ENCODE measurements at places on chromosomes 11 and 22.

DNA sequence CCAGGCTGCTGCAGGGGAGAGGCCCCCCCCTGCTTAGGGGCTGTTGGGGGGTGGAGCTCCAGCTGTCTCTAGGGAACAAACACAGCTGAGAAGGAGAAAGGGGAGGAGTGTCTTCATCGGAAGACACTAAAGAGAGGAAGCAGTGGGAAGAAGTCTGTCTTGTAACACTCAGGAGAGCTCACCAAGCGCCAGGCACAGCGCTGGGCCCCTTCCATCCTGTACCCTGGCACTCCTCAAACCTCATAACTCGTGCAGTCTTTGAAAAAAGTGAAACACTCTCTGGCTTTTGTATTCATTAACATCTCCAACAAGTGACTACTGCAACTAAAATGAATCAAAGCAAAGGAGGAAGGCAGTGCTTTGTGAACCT is 67.4 kb upstream of the PRDM11 start:
- DNase-seq: no peak

- DNase-seq: no peak
Observed at GRCh38 chr11:37141707-37142106, 543.7 kb upstream of the RAG2 start.

- DNase-seq: no peak
Observed at GRCh38 chr11:126546191-126546590, 190.7 kb downstream of the ST3GAL4 start.

- no peak for DNase-seq
Observed at GRCh38 chr11:129373489-129373953, 2.1 kb upstream of the BARX2 start.

- no peak for DNase-seq
Observed at GRCh38 chr11:33942954-33943353, 51.1 kb upstream of the LMO2 start.

GRCh38 chr22:50190941-50191741 is 5.4 kb downstream of the TRABD start:
- peak; percentile 96 for DNase-seq

- DNase-seq: no peak
Observed at GRCh38 chr22:27625769-27626674, 175.5 kb downstream of the MN1 start.

DNA sequence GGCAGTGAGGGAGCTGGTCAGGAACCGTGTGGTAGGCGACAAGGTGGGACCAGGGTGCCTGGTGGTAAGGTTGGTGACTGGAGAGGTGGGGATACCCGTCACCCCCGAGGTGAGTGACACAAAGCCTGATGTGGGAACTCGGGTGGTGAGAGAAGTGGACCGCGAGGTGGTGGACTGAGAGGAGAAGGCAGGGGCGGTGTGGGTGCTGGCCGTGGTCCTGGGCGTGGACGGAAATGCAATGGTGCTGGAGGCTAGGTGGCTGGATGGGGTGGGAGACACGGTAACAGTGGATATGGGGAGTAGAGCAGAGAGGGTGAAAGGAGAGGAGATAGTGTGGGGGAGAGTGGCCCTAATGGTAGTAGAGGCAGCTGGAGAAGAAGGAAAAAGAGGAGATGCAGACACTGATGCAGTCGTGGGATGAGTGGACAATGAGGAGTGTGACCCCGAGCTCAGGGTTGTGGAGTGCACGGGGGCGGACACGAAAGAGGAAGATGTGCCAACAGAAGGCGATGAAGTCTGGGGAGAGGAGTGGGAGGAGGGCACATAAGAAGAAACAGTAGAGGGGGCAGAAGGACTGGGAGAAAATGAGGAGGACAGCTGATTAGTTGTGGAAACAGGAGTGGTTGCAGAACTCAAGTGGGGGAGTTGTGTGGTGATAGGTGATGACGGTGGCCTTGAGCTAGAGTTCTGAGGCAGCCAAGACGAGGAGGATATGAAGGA is 20.5 kb downstream of the MUC6 start:
- DNase-seq: no peak

- DNase-seq: no peak
Observed at GRCh38 chr11:34431979-34432378, 6.8 kb upstream of the CAT start.

DNA sequence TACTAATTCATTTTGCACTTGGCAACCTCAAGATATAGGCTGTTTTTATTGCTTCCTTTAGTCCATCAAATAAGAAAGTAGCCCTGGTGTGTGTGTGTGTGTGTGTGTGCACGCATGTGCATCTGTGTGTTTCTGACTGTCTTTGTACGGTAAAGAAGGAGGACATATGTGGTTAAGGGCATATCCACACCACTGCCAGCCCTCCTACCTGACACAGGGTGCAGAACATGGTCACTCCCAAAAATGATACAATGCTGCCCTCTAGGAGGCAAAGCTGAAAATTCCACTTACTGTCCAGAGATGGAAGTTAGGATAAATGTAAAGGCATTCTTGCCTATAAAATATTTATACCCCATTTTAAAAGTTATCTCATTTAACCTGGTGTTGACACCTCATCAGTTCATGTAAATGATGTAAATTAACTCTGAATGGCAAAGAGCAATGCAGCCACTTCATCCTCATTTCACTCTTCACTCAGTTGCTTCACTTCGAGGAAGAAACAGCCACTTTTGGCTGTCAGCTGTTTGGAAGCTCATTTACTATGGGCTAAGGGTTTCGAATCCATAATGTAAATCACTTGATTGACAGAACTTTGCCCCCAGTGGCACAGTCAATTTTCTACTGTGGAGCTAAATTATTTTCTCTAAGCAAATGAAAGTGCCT is 83.1 kb upstream of the MTNR1B start:
- DNase-seq: peak; percentile 14

DNA sequence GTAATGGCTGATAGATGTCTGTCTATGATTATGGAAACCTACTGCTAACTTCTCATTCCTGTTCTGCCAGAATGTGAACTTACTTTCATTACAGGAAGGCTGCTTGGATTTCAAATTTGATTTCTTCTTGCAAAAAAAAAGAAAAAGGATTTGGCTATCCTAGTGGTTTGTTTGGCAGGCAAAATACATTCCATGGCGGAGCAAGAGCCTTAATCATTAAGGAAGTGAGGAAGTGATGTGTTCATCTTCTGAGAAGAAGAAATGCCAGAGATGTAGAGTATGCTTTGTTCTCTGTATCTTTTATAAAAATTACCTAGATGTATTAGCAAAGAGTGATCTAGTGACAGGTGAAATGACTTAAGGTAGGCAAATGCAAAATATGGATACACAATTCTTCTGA is 356.3 kb downstream of the SOX6 start:
- DNase-seq: no peak

- DNase-seq: no peak
Observed at GRCh38 chr11:3865388-3866193, 10.1 kb downstream of the STIM1 start.

DNA sequence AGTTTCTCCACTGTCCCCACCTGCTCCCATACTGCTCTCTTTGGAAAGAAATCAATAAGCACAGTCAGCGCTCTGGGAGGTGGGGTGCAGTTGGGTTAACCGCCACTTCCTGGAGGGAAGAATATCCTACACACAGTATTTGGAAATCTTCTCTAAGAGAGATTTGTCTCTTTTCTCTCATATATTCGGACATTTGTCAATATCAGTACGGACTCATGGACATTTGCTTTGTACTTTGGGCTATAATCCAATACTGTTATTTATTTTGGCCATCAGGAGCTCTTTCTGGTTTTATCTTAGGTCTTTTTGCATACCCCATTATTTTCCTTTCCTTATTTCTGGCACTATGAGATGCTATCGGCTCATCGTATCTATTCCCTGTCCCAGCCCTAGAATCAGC is 13.7 kb downstream of the NLRP14 start:
- DNase-seq: no peak

GRCh38 chr11:90491466-90491865 is 268.6 kb upstream of the CHORDC1 start:
- DNase-seq: no peak

DNA sequence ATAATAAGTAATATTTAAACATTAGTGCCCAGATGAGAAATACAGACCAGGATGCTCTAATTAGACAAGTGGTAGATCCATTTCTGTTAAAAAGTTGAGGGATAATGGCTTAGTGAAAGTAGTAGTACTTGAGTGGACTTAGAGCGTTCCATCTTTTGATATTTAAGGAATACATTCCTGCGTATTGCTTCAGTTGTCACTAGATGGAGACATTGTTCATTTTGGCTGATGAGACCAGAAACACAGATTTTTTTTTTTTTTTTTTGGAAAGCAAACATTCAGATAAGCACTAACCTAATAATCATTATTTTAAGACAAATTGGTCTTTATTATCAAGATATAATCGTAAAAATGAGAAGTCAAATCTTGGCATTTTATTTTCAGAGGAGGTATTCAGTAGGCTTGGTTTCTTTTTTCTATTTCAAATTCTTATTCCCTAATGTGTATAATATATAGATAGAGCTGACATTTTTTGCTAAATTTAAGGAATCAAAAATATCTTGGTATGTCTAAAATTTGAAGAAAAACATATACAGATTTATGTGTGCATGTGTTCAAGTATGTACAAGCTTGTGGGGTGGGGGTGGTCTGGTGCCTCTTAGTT is 92.9 kb downstream of the DYNC2H1 start:
- no peak for DNase-seq

GRCh38 chr22:21080435-21081137 is 34.8 kb downstream of the LRRC74B start:
- no peak for DNase-seq

DNA sequence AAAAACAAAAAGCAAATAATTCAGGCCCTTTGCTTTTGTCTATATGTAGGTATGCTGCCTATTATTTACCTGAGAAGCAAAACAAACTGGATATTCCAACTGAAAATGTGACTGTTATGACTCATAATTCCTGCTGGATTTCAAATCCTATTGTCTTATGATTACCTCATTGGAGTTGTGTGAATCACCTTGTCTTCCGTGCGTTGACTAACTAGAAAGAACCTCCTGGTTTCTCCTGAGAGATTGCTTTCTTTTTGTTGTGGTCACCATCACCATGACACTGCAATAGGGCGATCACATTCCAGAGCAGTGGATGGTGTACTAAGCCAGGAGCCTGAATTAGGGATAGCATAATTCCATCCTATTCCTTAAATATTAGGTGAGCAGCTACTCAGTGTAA is 23.0 kb upstream of the EXPH5 start:
- DNase-seq: no peak

DNA sequence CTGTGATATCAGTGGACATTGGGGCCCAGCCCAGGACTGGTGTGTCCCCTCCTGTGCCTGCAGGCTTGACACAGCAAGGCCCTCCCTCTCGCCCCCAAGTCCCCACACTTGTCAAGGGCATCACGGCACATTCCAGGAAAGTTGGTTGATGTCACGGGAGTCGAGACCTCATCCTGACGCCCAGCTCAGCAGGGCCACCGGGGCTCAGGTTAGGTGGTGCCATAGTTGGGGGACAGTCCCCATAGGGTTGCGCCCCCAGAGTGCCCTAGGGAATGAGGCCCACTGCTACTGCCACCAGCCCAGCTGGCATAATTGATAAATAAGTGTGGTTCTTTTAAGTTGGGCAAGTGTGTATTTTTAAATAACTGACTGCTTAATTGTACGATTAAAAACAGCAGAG is 28.3 kb upstream of the GRAMD4 start:
- no peak for DNase-seq

GRCh38 chr11:48029681-48030290 is 49.4 kb downstream of the PTPRJ start:
- no peak for DNase-seq

- DNase-seq: no peak
Observed at GRCh38 chr22:47328550-47329243, 566.2 kb downstream of the TBC1D22A start.

DNA sequence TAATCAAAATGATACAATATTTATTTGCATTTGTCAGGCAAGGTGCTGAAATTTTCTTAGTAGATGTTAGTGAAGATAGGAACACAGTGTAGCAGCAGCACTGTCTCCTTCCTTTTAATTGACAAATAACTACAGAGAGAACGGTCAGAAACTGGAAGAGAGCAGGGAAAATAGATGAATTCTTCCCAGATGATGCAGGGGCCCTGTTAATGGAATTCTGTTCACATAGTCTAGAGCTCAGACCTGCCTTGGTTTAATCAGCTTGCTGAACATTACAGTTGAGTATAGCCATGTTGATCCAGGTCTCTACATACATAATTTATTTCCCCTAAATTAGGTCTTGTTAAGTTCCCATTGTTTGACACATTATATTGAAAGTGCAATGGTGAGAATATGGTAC is 127.4 kb downstream of the SLC17A6 start:
- DNase-seq: no peak

- no peak for DNase-seq
Observed at GRCh38 chr22:27809700-27810608, 8.4 kb upstream of the MN1 start.
